Vagina (tissue), 2 donors: ENCODE measurements at places on chromosomes 7 and 10. TPM values are rescaled to one million over a fixed set of nuclear protein-coding genes. Genes with fewer than 3 reads are reported as not detected.
A peak's percentile ranks its signal among the peaks of the same experiment; 100 is the strongest.

The TAS2R38 gene
- total RNA-seq: not detected

GRCh38 chr7:127713758-127714157 is 61.8 kb downstream of the SND1 start:
- DNase-seq: no peak

DNA sequence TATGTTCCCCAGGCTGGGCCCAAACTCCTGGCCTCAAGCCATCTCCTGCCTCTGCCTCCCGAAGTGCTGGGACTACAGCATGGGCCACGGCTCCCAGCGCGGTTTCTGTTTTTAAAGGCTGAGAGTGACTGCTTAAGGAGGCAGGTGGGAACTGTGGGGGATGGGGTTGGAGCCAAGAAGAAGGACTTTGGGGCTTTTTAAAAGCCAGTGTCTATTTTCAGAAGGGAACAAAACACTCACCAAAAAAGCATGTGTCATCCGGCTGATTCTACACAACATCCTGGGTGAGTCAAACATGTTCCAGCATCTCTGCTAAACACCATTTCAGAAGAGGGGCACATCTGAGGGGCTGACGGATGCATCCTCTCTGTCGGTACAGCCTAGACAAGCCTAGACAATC is 824.5 kb downstream of the TYW1 start:
- no peak for DNase-seq

DNA sequence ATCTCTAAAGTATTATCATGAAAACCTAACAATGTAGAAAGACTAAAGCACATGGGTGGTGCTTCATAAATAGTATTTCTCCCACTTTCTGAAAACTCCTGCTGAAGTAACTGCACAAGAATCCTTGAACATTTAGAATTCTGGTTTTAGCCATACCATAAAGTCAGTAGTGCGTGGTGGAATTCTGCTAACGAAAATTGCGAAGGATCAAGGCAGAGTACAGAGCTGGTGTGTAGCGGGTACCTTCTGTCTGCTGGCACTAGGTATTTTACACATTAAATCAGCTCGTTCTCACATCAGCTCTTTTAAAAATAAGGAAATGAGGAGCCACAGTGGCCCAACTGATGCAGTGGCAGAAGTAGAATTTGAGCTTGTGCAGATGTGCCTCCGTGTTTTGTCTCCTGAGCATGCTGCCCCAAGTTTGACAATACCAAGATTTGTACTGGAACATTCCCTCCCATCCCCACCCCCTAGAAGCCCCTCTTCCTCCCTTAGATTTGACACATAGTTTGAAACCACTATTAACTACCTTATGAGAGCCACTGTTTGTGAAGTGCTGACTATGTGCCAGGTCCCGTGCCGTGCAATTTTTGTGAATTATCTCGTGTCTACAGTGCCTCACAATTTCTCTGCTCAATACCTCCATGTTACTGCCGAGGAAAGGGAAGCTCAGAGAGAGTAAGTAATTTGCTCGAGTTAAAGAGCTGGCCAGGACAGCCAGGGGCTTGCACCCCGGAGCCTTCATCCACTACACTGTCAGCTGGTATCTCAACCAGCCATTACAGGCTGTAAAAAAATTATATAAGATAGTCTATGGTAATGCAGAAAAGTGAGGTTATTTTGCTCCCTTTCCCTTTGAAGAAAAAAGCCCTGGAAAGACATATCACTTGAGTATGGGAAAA is 66.9 kb downstream of the EGFR start:
- peak; percentile 76 for DNase-seq
